DMS153 (cell line): ENCODE measurements at places on chromosomes 12 and 14.

GRCh38 chr14:84688297-84689025, 841.5 kb upstream of the FLRT2 start:
- no peak for DNase-seq

GRCh38 chr12:88597365-88597764, 17.1 kb upstream of the KITLG start:
- DNase-seq: no peak

- no peak for DNase-seq
These were observed 131.3 kb upstream of the RASSF8 start for GRCh38 chr12:25827141-25827540.

DNA sequence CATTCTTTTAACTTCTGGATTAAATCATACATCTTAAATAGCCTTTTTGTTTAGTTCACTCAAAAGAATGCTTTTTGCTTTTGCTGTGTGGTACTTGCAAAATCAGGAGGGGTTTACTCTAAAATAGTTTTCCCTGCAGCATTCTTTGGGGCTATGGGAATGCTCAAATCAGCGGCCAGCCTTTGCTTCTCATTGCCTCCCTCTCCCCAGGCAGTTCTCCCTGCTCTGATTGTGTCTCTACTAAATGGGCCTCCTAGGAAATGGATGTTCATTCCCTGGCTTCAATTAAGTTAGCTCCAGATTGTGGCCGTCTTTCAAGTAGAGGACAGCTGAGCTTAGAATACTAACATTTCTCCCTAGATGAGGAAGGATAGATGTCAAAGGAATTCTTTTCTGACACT, 4.4 kb downstream of the TULP3 start:
- DNase-seq: no peak

GRCh38 chr12:85558684-85559083, 277.5 kb downstream of the RASSF9 start:
- DNase-seq: no peak

GRCh38 chr14:22380571-22381407, 208.2 kb downstream of the DAD1 start:
- DNase-seq: no peak
